ENCODE measurements at places on chromosomes 6 and 20. TPM values are rescaled to one million over a fixed set of nuclear protein-coding genes. Genes with fewer than 3 reads are reported as not detected.

KCNG1 gene
- total RNA-seq: 6.8 TPM

OR12D3 gene
- not detected for total RNA-seq

MEP1A gene
- not detected for total RNA-seq

CRISP3 gene
- 0.55 TPM for total RNA-seq

ERVFRD-1 gene
- not detected for total RNA-seq

CALHM5 gene
- 1.8 TPM for total RNA-seq

SLC16A10 gene
- 12.5 TPM for total RNA-seq

DUSP15 gene
- 57.9 TPM for total RNA-seq
